MV-4-11 (cell line): ENCODE measurements at places on chromosomes 7 and 10.

DNA sequence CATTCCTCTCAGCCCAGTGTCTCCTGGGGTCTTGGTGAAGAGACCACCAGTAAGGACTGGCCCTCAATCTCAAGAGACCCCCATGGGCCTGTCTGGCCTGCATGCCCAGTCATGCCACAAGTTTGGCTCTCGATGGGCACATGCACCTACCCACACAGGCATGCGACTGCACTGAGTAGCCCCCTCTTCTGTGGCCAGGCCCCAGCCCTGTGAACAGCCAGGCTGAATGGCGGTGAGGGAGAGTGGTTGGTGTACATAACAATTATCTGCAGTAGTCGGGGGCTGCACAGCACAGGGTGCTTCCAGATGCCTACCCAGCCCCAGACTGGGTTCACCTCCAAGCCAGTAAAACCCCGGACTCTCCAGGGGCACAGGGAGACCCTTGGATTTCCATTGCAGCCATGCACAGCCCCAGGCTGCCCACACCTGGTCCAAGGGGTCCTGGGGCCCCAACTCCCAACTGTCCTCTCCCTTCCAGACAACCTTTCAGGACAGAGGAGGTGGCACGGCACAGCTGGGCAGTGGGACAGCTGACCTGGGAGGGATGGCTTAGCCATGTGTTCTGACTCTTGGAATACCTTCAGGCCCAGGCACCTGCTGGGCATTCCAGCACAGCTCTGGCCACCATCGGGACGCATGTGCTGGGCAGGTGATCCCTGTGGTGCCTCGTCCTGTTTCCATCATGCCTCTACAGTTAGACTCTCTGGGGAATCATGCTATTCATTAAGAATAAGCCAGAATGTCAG lies 21.0 kb upstream of the CSGALNACT2 start:
- no peak for DNase-seq

- DNase-seq: no peak
Measured at GRCh38 chr10:49008091-49008490, 68.5 kb upstream of the LRRC18 start.

DNA sequence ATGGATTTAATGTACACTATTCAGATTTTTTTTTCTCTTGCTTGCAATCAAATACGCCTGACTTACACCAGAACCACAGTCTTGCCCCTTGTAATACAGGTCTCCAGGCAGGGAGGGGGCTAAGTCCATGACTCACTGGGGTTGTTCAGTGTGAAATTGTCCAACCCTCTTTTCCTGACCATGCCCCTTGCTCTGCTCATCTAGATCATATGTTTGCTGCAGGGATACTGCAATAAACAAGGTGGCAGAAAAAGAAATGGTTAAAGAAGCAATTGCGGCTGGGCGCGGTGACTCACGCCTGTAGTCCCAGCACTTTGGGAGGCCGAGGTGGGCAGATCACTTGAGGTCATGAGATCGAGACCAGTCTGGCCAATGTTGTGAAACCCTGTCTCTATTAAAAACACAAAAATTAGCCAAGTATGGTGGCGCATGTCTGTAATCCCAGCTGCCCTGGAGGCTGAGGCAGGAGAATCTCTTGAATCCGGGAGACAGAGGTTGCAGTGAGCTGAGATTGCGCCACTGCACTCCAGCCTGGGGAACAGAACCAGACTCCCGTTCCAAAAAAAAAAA lies 85.5 kb downstream of the TMEM130 start:
- DNase-seq: no peak

DNA sequence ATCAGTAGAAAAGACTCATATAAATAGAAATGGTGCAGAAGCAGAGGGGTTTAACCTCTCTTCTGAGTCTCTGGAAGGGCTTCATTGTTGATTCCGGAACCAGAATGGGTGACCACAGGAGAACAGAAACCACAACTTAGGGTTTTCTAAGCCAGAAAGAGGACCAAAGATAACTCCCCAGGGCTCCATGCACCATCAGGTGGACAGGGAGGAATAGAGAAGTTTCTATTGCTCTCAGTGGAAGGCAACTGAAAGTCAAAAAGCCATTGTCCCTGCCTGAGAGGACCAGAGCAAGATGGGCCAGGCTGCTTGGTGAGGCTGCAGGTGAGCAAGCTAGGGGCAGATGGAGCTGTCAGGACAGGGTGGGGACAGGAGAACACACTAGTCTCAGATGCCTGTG lies 14.6 kb upstream of the NPS start:
- DNase-seq: peak; percentile 88

DNA sequence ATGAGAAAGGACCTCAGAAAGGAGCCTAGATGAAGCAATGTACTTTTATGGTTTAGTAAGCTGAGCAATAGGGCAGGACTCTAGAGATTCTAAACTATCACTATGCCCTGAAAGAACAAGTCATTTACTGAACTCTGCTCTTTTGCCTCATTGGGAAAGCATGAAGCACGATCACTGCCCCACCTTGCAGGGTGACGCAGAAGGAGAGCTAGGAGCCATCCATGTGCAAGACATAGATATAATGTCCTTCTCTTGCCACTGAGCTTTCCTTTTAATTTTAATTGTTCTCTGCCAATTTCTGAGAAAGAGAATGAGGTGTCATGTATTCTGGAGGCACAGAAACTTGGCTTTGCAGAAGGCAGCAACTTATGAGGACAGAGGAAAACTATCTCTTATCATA lies 108.3 kb downstream of the SORCS1 start:
- no peak for DNase-seq

GRCh38 chr7:27462575-27463270 lies 200.0 kb downstream of the HIBADH start:
- no peak for DNase-seq

DNA sequence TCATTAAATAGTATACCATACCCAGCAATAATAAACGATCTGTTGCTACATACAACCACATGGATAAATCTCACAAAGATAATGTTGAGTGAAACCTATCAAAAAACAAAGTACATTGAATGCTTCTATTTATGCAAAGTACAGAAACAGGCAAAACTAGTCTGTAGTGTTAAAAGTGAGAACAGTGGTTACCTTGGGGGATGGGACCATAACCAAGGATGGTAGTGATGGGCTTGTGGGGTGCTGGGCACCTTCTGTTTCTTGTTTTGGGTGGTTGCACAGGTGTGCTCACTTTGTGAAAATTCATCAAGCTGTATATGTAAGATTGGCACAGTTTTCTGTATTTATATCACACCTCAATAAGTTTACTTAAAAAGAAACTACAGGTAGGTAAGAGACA lies 105.7 kb downstream of the ATE1 start:
- DNase-seq: no peak

DNA sequence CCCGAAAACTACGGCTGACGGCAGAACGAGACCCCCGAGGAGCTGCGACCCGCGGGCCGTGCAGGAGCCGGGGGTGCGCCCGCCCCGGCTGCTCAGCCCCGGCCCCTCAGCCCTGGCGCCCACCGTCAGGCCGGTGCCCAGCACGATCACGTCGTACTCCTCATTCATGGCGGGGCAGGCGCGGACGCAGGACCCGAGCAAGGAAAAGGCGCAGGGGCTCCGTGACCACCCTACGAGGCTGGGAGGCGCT lies 218 bp downstream of the GDI2 start:
- DNase-seq: no peak

GRCh38 chr7:117781707-117782106 lies 91.5 kb downstream of the CTTNBP2 start:
- DNase-seq: no peak

DNA sequence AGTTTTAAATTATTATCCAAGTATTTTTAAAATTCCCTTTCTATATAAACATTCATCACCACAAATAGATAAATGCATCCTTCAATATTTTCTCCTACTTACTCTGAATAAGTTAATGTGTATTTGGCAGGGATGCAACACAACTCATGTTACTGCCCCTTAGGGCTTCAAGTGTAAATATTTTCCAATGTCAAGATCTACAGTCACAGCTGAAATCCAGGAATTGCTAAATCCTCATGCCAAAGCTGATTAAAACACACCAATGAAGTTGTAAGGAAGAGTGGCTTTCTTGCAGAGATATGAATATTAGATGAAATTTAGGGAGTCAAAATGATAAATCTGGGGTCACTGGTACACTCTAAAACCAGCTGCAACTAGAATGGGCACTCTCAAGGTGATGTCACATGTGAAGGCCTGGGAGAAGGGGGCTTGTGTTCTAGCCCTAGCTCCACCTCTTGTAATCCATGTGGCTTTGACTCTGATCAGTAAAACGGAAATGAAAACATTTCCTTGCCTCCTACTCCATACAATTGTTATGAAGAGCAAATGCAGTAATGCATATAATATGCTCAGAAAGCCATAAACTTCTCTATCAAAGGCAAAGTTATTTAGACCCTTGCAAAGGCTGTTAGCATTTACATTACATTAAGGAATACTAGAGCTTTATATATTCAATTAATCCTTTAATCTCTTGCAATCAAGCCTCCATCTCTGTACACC lies 228.1 kb upstream of the NFE2L3 start:
- DNase-seq: no peak

GRCh38 chr7:31398815-31399214 lies 58.3 kb upstream of the NEUROD6 start:
- DNase-seq: no peak

DNA sequence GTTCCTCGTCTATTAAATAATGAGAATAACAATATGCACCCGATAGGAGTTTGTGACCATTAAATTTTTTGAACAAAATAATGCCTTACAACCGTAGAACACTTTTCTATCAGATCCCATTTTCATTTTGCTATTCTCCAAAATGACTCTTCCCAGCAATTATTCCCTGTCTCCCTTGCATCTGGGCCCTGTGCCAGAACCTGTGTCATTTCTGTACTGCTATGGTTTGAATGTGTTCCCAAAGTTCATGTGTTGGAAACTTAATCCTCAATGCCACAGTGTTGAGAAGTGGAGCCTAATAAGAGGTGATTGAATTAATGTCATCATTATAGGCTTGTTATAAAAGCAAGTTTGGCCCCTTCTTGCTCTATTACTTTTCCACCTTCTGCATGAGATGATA lies 33.2 kb upstream of the SMNDC1 start:
- DNase-seq: no peak

- no peak for DNase-seq
Measured at GRCh38 chr10:121597504-121598262, 561 bp downstream of the FGFR2 start.

DNA sequence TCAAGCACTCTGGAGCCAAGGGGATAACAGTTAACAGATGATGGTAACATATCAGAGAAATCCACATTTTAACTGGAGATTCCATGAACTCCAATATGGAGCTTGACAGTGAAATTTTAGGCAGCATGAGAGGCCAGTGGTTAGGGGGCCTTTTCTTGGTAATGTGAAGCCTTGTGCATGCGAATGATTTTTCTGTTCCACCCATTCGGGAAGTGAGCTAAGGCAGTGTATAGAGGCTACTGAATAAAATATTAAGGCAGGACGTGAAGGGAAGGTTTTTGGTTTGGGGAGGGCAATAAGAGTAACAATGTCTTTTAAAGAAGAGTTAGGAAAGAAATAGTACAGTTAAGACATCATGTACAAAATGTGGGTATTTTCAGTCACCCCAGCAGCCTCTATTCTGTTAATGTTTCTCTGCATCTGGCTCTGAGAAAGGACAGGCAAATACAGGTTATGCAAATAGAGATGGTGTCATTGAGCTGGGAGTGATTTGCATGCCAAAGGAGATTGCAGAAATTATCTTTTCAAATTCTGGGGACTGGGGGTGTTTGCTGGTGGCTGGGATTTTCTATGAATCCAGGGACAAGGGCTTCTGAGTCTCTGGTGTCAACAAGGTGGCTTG lies 6.8 kb upstream of the TAS2R60 start:
- DNase-seq: no peak

DNA sequence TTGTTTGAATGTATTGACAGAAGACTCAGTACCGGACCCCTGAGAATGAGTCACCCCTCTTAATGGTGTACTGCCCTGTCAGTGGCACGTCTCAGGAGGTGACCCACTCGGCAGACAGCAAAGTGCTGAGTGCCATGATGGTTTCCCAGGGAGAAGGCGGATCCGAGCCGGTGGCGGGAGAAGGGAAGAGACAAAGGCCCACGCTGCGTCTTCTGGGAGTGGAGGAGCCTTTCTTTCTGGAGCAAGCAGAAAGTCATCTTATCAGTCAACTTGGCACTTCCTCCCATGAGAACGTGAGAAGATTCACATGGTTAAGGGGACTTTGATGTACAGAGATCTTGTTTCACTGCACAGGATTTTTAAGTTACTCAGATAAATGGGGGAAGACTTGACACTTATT lies 14.6 kb upstream of the PPP2R2D start:
- DNase-seq: no peak

DNA sequence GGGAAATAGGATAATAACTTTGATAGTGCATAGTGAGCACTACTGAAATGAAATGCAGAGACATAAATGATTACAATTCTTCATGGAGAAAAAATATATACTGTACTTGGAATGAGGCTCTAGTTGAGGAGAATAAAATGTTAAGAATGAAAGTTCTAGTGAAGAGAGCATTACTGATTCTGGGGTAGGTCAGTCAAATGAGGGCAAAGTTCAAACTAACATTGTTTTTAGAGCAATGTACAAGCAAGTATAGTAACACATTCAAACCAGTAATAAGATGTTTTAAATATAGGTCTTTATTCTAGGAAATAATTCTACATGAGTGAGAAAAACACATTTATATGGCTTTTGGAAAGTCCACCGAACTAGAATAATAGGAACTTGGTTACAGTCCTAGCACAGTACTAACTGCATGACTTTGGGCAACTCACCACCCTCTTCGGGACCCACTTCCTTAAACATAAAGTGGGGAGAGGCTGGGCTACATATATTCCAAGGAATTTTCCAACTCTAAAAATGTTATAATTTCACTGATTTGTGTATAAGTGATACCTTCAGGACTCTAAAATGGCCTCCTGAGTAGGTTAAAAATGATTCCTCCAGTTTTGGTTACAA lies 86.4 kb downstream of the CDK6 start:
- no peak for DNase-seq

DNA sequence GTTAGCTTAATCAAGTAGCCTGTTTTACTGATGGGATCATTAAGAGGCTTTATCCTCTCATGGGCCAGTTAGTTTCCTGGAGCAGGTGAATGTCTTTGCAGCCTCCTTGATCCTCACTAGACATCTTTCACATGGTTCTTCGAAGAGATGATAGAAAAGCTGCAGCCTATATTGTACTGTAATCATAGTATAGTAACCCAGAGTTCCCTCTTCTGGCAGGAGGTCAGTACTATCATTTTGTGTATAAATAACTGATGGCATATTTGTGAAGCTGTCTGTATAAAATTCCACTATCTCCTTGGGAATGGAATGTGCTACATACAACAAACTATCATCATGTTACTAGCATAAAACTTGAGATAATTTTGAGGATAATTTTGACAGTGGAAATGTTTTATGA lies 123.8 kb upstream of the PRPS1L1 start:
- peak; percentile 1 for DNase-seq

DNA sequence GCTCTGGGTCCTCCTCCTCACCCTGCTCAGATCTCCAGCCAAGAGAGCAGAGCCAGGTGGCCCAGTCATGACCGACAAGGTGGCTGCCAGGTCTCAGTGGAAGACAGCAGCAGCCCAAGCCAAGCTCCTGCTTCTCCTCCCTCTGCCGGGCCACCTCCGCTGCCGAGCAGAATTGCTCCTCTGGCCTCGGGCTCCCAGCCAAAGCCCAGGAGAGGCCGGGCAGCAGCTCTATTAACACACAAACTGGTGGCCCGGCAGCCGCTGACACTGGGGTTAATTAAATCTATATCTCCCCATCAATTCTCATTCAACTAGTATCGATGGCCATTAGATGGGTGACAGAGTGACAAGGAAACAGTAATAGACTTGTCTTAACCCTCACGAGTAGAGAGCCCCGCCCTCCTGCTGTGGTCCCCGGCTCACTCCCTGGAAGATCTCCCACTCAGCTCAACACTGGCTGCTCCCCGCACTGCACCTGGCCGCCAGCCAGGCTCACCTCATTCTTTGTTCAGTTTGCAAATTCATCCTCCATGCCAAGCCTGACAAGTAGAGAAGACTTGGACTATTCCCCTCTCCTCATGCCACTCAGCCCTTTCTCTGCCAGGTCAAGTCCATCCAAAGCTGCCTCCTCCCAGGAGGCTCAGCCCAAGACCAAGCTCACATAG lies 74.1 kb upstream of the UNC5B start:
- DNase-seq: no peak
